ENCODE measurements at places on chromosomes 11 and 22.

DNA sequence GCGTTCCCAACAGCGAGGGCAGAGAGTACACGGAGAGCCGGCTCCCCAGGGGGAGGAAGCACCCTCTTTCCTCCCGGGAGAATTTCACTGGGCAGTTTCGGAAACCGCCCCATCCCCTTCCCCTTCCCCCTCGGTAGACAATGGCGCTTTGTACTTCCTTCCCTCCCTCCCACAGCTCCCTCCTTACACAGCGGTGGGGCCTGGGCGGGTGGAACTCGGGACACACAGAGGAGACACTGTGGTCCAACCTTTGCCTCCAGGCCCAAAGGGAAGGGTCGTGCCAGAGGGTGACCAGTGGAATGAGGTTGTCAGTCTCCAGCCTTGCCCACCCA, 4.3 kb downstream of the SMTN start:
- DNase-seq: no peak

- DNase-seq: no peak
These were observed 9.0 kb upstream of the PANX3 start for GRCh38 chr11:124602193-124602592.

GRCh38 chr11:2777871-2778629, 78.3 kb upstream of the KCNQ1OT1 start:
- no peak for DNase-seq

- peak; percentile 47 for DNase-seq
These were observed 78.5 kb downstream of the PLEKHA7 start for GRCh38 chr11:16935518-16936302.

- no peak for DNase-seq
These were observed 116.8 kb downstream of the RRAS2 start for GRCh38 chr11:14242187-14242586.

GRCh38 chr11:119374632-119375336, 6.7 kb downstream of the USP2 start:
- DNase-seq: no peak

DNA sequence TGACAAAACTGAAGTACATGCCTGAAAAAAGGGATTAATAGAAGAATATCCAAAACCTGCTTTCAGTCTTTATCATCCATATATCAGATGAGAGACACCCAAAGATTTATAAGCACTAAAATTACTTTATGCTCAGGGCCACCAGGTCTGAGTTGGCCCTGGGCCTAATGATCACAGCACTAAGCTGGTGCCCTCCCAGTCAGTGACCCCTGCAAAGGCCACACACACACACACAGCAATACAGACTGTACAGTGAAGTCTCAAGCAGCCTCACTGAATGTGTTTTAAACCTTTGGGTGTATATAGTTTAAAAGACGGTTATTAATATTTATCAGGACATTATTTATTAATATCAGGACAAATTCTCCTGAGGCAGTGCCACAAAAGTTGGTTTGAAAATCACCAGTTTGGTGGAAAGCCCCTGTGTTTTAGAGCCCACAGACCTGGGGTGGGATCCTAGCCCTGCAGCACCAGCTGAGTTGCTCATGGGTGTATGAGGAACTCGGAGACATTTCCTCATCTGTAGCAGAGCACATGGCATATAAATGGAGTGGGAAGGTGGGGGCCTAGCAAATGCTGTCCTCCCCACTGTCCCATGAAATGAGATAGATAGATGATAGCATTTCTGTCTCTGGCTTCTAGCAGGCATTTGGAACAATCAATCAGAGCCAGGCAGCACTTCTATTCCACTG, 48.4 kb upstream of the HORMAD2 start:
- DNase-seq: no peak

DNA sequence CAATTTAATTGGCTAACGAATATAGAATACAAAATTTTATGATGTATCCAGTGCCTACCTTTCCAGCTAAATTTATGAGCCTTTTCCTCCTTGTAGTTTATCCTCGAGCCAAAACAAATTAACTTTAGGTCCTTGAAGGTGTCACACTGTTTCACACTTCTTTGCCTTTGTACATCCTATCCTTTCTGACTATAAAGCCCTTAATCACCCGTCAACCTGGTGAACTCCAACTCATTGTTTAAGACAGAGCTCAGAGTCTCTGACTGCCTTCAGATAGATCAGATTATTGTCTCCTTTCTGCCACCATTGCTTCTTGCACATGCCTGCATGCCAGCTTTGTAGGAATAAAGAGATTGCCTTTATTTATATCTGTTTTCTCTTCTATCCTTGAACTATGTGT, 58.8 kb downstream of the CNTN5 start:
- no peak for DNase-seq

DNA sequence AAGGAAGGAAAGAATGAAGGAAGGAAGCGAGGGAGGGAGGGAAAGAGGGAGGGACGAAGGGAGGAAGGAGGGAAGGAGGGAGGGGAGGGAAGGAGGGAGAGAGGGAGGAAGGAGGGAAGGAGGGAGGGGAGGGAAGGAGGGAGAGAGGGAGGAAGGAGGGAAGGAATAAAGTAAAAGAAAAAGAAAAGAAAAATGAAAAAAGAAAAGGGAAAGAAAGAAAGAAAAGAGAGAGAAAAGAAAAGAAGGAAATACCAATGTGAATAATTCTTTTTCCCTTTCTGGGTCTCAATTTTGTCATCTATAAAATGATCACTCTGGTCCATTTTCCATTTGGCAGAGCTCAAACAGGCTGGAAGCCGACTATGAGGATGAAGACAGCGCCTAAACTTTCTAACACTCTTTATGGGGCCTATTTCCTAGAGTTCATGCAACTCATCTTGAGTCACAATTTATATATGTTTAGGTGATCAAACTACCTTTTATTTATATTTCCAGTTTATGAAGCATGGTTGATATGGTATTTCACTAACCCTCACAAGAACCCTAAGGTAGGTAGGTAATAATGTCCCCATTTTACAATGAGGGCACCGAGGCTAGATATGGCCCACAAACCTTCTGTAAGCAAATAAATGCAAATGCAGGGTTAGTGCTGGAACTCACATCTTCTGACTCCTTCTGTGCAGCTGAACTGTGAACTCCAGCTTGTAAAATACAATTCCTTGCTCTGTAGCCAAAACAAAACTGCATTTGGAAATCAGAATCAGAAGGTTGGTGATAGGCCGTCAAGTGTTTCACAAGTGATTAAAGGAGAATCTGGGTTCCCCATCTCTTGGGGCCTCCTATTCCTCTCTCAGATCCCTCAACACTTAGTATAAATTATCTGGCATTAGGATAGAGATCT, 434.3 kb downstream of the ETS1 start:
- no peak for DNase-seq

- no peak for DNase-seq
These were observed 78.4 kb downstream of the MYO7A start for GRCh38 chr11:77206264-77207018.

- peak; percentile 95 for DNase-seq
These were observed at the start of gene SERPINH1 for GRCh38 chr11:75562048-75562835. Gene SERPINH1, plus strand, starts transcription at chr11:75562253. Its CDS starts 4,097 bp downstream, at chr11:75566350.

DNA sequence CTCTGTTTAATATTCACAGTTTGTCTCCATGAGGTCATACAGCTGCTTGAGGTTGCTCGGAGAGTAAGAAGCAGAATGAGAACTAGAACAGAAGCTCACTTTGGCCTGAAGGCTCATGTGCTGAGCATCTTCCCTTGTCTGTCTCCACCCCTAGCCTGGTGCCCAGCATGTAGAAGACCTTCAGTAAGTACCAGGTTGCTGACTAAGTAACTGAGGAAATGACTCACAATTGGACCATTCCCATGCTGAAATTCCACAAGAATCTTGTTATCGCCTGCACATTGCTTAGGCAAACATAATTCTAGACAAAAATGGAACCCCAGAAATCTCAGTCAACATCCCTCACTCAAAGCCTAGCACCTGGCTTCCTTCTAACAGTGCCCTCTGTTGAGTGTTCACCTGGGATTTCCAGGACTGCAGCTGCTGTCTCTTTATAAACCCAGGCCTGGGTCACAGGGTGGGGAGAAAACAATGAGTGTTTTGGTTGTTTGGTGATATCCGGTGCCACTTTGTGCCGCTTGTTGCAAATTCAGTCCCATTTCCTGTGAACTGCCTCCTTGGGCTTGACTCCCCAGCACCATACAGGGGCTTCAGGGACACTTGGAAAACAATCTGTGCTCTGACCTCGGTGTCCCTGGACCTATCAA, 406.8 kb downstream of the ETS1 start:
- peak; percentile 91 for DNase-seq

DNA sequence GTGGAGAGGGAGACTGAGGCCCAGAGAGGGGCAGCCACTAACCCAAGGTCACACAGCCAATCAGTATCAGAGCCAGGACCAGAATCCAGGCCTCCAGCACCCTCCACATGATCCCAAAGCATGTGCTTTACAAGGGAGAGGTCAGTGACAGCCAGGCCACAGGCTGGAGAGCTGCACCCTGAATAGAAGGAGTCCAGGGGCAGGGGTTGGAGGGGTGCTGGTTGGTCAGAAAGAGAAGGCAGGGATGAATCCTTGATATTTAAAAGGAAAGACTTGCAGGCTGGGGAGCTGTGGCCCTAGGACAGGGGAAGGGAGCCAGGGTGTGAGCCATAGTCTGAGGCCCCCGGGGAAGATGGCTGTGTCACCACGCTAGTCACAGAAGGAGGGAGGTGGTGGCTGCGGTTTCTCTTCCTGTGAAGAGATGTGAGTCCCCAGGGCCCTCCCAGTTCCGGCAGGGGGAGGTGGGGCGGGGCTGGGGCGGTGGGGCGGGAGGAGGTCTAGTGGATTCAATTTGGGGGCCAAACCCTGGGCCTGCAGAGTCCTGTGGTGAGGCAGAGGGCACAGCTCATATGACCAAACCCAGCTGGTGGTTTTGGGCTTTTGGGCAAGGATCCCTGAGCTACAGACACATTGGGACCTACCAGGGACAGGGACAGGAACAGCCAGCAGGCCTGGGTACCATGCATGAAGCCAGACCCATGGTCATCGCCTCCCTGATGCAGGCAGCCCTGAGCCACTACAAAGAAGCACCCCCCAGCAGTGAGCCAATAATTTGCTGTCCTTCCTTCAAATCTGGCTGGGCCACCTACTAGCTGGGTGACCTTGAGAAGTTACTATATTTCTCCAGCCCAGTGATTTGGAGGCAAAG, 14.0 kb downstream of the RAC2 start:
- peak; percentile 71 for DNase-seq

GRCh38 chr22:44664149-44664548, 37.9 kb upstream of the PRR5 start:
- peak; percentile 31 for DNase-seq

GRCh38 chr22:38607680-38608079, 37.7 kb upstream of the DMC1 start:
- no peak for DNase-seq

DNA sequence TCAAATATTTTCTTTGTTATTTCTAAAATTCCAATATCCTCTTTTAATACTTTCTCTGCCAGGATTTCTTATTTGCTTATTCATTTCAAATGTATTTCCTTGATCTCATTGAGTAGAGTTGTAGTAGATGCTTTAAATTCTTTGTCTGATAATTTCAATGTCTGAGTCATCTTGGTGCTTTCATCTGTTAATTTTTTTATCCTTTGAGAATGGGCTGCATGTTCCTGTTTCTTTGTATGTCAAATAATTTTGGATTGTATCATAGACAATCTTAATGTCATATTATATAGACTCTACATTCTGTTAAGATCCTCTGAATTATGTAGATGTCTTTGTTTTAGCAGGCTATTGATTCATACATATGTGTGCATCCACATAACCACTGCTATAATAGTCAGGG, 57.5 kb downstream of the MYEOV start:
- peak; percentile 89 for DNase-seq

GRCh38 chr11:134521452-134522289, 109.6 kb upstream of the B3GAT1 start:
- no peak for DNase-seq

DNA sequence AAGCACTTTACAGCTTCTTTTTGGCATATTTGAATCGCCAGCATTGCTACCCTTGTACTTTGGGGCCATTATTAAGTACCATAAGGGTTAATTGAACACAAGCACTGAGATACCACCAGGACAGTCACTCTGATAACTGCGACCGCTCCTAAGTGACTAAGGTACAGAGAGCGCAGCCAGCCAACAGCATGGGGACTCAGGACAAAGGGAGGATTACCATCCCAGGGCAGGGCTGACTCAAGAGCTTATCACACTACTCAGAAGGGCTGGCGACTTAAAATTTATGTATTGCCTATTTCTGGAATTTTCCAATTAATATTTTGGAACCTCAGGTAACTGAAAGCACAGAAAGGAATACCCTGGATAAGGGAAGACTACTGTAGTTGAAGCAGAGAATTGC, 479 bp downstream of the ZNF280A start:
- no peak for DNase-seq

DNA sequence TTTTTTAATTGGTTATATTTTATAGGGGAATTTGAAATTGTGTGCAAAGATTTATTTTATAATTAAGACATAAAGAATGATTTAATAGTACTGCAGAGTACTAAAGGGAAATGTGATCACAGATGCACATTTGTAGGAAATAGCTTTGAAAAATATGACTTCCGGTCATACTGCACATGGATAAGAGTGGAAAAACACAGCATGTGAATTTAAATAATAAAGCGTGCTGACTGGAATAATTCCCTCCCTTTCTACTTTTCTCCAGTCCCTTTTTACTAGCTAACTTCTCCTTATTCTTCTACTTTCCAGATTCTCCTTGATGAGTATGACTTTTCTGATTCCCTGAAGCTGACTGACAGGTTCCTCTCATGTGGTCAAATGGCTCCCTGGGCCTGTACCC, 238.4 kb upstream of the CTSC start:
- no peak for DNase-seq

- no peak for DNase-seq
These were observed 2.8 kb upstream of the BSX start for GRCh38 chr11:122984186-122985011.

GRCh38 chr11:104148074-104148473, 15.9 kb downstream of the PDGFD start:
- DNase-seq: peak; percentile 80

DNA sequence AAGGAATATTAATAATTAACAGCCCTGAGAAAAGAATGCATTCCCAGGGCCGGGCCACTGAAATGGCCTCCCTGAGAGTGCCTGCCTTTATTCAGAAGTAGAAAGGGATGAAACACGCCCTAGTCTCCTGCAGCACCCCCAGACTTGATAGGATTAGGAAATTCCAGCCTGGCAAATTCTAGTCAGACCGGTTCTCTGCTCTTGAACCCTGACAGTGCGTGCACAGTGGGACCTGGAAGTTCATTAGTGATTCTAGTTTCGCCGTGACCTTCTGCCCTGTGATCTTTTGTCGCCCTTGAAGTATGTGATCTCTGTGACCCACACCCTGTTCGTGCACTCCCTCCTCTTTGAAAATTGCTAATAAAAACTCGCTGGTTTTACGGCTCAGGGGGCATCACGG, 2.1 kb upstream of the GSTP1 start:
- DNase-seq: no peak
